CD4-positive, alpha-beta T cell treated with Interleukin-6 at 100 ng/mL for 8 hours (primary cell): ENCODE measurements at places on chromosomes 3 and 15.

DNA sequence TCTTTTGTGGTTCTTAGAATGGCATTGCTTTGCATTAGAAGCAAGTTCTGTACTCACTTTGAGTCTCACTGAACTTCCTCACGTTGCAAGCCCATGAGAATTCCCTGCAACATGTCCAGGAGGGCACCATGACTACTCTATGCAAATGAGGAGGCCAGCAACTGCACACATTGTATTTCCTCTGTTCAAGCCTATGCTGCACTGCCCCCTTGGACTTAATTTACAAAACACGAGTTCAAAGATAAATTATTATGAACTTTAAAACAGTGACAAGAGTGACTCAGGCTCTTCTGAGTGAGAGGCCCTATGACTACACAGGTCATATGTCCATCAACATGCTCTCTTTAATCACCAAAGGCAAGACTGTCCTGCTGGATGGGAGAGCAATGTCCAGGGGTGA is 484.2 kb upstream of the ATP11B start:
- no peak for DNase-seq

GRCh38 chr15:70415398-70415797 is 317.7 kb upstream of the TLE3 start:
- no peak for DNase-seq

DNA sequence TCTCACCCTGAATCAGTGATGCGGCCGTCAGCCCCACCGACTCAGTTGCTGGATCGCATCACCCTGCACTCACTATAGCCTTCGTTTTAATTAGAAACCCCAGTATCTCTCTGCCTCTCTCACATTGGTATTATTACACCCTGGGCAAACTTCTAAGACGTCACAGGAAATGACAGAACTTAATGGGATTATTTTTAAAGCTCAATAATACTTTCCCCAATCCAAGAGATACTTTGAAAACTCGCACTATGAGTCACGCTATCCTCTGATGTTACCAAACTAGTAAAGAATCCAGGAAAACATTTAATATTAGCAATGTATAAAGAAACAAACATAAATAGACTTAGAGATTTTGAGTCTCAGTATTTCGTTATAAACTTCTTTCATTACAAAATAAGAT is 36.6 kb downstream of the RUBCN start:
- no peak for DNase-seq

- no peak for DNase-seq
Measured at GRCh38 chr15:66943456-66944095, 121.8 kb upstream of the SMAD3 start.

- DNase-seq: peak; percentile 47
Measured at GRCh38 chr3:177597311-177598096, 400.2 kb upstream of the TBL1XR1 start.

DNA sequence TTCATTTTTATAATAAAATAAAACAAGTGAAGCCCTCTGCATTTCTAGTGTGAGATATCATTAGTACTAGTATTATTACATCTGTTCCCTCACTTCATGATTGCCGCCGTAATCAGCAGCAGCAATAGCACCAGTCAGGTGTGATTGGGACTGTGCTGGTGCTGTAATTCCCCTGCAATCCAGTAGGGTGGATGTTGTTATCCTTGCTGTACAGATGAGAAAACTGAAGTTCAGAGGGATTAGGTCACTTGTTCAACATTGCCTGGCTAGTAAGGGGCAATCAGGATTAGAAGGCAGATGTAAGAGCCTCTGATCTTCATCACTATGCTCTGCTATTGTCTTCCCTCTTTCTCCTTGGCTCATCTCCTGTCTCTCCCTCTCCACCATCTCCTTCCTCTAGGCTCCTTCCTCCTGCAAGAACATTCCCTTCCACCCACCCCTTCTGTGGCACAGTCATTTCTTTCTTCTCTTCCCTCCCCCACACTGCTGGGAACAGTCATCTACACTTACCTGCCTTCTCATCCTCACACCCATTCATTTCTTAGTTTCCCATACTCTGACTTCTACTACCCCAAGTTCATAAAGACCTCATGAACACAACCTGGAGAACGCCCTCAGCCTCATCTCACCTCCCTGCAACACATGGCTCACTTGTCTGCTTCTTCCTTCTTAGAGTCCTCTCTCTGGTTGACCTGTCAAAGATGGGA is 29.7 kb downstream of the CRYGS start:
- DNase-seq: no peak

DNA sequence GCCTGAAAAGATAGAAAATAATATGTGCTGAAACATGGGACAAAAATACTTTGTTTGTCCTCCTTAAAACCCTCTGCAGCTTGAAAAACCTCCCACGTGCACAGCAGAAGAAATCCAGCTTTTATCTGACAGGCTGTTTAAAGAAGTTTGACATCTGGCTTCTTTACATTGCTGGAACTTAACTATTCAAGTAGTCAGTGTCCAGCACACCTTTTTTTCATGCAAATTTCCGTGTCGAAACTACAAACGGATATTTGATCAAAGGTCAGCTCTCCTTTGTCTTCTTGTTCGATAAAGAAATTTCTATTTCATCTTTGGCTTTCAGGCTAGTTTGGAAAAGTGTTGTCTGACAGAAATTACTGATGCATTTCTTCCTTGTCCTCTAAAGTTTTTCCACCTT is 66.8 kb upstream of the KBTBD8 start:
- DNase-seq: no peak

- DNase-seq: peak; percentile 62
Measured at GRCh38 chr15:39623529-39623931, 42.7 kb downstream of the THBS1 start.

DNA sequence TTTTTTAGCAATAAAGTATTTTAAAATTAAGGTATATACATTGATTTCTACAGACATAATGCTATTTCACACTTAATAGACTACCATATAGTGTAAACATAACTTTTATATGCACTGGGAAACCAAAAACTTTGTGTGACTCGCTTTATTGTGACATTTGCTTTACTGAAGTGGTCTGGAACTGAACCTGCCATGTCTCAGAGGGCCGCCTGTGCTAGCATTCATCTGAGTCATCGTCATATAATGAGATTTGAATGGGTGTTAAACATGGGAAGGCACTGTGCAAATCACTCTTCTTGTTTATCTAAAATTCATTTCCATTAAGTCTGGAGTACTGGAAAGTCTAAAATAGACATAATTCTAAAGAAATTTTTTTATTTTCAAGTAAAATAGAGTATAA is 12.9 kb downstream of the EIF2AK4 start:
- DNase-seq: no peak

GRCh38 chr15:92803536-92803851 is 96.6 kb upstream of the CHD2 start:
- no peak for DNase-seq
